Fibroblast of lung (primary cell): ENCODE measurements at places on chromosomes 12 and 14. TPM values are rescaled to one million over a fixed set of nuclear protein-coding genes. Genes with fewer than 3 reads are reported as not detected.

- peak; percentile 47 for DNase-seq
Measured at GRCh38 chr14:21106176-21106497, 5.3 kb downstream of the TMEM253 start.

DNA sequence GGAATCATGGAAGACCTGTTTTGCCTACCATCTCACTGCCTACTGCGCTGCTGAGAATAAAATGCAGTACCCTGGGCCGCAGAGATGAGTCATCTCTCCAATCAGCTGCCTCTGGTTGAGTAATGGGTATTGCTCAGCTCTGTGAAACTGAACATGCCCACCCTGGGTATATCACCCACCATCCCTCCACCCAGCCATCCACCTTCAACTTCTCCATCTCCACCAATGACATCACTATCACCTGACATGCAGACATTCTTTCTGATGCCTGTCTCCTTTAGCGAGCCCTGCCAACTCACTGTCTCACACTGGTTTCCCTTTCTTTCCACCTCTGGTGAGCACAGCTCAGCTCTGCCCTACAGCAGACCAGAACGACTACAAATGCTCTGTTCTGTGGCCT lies 33.6 kb downstream of the E2F7 start:
- peak; percentile 83 for DNase-seq

The CLECL1 gene
- total RNA-seq = not detected in 2 replicates

The COA8 gene
- 26.4 and 32.1 TPM in 2 replicates for total RNA-seq

GRCh38 chr14:102389246-102389645 lies 26.5 kb downstream of the TECPR2 start:
- no peak for DNase-seq

- no peak for DNase-seq
Measured at GRCh38 chr12:4288296-4289131, 15.0 kb downstream of the CCND2 start.

DNA sequence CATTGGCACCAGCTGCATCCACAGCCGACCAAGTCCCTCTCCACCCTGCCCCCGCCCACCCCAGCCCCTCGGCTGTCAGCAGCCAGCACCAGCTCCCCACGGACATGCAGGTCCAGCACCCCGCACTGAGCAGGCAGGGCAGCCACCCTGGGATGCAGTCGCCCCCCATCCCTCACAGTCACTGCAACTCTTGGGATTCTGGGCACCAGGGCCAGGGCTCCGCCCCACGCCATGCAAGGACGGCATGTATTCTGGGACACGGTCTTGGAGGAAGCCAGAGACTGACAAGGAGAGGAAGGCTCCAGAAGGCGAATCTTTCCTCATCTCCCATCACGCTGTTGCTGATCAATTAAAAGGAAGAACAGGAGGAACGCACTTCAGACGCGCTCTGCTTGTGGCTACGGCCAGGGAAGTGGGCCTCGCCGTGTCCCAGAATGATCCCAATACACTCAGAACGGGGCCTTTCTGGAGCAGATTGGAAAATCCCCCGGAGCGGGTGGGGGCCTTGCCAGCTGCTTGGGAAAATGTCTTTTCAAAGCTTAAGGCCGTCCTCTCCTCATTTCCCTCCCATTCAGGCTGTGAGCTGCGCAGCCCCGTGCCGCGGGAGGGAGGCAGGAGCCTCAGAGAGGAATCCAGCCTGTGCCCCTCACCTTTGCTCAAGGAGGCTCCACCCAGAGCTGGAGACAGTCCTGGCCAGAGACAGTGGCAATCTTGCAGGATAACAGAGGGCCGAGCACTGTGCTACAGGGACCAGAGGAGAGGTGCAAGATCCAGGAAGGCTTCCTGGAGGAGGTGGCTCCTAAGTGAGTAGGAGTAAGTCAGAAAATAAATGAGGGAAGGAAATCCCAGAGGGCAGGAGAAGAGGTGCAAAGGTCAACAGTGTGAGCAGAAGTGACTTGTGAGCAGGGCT lies 54.1 kb upstream of the DIO3 start:
- DNase-seq = no peak

The BHLHE41 gene
- total RNA-seq = 0.51 and 2.3 TPM in 2 replicates

DNA sequence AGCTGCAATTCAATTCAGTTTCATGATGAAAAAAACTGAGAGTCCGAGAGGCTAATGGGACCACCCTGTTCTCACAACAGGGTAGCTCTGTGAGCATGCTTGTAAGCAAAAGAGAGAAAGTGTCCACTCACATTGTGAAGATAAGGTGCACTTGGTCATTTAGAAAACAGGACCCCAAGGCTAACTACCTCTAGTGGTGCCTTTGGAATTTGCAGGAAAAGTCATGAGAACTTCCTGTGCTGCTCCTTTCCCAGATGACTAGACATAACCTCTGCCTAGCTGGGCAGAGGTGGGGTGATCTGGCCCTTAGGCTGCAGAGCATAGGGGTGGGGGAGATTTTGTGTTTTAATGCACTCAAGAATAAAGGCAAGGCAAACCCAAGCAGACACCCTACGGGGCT lies 118.9 kb downstream of the STAB2 start:
- no peak for DNase-seq

The CNTN1 gene
- 0.26 and 0.83 TPM in 2 replicates for total RNA-seq

DNA sequence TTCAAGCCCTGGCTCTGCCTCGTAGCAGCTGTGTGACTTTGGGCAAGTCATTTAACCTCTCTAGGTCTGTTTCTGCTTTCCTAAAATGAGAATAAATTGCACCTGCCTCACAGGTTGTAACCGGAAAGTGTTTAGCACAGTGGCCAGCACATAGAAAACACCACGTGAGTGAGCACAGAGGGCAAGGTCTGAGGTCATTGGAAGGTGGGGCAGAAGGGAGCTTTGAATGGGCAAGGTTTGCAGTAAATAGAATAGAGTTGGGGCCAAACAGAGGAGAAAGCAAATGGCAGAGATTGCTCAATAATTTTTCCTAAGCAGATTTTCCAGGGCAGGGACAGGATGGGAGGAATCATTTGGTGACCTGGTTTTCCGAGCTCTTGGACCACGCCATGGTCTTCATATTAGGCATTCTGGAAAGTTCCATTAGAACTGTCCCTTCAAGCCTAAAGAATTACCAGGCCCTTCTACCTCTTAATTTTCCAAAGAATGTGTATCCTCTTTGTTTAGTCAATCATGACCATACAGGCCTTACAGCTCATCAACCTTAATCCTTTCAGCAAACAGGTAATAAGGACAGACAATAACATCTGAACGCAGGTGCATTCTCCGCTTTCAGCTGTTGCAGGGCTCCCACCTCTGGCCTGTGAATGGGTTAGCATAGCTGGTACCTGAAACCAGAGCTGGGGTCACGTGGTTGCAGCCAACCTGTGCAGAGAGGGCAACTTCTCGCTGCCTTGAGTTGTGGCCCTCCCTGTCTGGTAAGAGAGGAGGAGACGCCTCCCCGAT lies 53.8 kb downstream of the VWF start:
- DNase-seq = no peak

DNA sequence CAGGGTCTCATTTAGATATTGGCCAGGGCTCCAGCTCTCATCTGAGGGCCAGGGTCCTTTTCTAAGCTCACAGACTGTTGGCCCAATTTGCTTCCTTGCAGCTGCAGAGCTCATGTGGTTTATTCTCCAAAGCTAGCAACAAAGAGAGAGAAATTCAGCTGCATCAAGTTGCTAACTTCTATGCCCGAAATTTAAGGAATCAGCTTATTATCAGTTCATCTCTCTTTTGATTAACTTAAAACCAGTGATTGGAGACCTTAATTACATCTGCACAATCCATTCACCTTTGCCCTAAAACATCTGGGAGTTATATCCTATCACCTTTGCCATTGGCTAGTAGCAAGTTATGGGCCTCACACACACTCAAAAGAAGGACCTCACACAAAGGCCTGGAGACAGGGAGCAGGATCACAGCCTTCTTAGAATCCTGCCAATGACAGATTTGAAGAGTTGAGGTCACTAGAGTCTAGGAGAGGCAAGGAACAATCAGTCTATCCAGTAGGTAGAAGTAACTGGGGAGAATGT lies 258.8 kb upstream of the GARIN6 start:
- no peak for DNase-seq

The GUCY2C gene
- not detected in 2 replicates for total RNA-seq

DNA sequence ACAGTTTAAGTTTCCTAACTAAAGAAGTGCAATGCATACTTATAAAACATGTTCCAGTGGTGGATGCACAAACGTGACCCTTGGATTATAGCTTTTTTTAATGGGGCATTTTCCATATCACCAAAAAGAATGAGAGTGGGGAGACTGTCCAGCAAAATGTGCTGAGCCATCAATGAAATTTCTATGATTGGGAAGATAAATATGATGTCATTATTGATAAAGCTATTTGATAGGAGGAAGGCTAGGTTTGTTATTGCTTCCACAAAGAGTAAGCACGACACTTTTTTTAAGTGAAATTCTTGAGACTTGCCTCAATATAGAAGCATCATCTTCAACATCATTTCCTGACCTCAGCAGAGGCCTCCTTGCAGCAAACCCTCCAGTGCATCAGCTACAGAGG lies 174.6 kb upstream of the CLEC14A start:
- no peak for DNase-seq

The SOAT2 gene
- under 0.01 TPM in 1 of 2 replicates, not detected in the other for total RNA-seq

The ACTR10 gene
- 43.1 and 50.7 TPM in 2 replicates for total RNA-seq

DNA sequence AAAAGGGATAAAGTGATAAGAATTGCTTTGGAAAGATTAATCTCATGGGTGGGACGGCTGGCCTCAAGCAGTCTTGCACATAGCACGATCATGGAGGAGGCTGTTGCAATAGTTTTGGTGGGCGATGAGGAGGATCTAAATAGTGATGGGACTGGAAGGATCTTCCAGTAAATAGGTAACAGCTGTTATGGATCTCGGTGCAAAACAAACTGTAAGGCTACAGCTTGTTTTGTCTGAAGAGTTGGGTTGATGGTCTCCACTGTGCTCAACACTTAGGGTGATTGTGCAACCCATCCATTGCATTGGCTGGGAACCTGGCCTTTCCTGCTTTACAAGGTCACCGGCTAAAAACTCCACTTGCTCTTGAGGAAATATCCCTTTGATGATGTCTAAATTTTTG lies 21.0 kb downstream of the IGF1 start:
- peak; percentile 40 for DNase-seq

GRCh38 chr12:121582583-121583333 lies 1.9 kb upstream of the KDM2B start:
- DNase-seq = peak; percentile 72

DNA sequence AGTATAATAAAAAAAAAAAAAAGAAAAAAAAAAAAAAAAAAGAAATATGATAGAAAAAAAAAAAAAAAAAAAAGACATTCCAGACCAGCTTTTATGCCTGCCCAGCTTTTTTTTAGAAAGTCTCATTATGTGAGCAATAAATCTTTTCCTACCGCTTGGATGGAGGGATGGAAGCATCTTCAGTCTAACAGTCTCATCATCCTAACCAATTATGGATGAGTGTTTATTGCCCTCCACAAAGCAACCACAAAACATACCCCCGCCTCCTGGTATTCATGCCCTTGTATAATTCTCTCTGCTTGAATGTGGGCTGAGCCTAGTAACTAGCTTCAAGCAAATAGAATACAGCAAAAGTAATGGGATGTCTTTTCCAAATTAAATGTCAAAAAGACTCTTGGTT lies 33.7 kb upstream of the ADAMTS20 start:
- DNase-seq = no peak

- no peak for DNase-seq
Measured at GRCh38 chr14:91373591-91374254, 43.9 kb downstream of the CCDC88C start.

DNA sequence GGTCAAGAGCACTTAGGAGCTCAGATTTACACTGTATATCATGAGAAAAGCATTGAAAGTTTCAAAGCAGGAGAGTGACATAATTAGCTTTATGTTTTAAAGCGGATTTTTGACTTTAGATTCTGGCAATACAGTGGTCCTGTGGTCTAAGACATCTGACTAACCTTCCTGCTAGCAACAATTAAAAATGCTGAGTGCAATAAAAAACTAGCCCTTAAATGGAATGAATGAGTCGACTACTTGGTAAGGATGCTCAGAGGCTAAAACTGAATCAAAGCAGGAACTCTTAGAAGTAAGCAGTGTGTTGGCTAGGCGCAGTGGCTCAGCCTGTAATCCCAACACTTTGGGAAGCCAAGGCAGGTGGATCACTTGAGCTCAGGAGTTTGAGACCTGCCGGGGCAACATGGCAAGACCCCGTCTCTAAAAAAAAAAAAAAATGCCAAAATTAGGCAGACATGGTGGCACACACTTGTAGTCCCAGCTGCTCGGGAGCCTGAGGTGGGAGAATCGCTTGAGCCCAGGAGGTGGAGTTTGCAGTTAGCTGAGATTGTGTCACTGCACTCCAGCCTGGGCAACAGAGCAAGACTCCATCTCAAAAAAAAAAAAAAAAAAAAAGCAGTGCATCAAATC lies 18.9 kb downstream of the BICD1 start:
- peak; percentile 80 for DNase-seq

DNA sequence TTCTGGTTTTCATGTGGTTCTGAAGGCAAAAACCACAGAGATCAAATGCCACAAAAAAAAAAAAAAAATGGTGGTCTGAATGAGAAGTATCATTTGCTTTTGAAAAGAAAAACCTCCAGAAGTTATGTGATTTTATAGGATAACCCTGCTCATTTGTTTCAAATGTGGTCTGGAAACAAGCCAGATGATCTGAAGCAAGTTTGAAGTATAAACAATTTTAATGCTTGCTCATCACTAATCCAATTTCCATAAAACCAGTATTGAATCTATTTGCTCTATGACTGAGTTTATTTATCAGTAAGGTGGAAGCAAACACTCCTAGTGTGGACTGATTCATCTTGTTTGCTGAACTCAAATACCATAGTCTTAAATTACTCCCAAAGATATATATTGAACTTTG lies 407.3 kb upstream of the FLRT2 start:
- peak; percentile 86 for DNase-seq

The HECTD1 gene
- total RNA-seq = 405 and 534 TPM in 2 replicates

The TCL1B gene
- not detected in 2 replicates for total RNA-seq

The RBP5 gene
- total RNA-seq = 0.26 TPM in 1 of 2 replicates, not detected in the other
